Breast epithelium (tissue), 4 donors: ENCODE measurements at places on chromosomes 2 and 18. TPM values are rescaled to one million over a fixed set of nuclear protein-coding genes. Genes with fewer than 3 reads are reported as not detected.

Gene IL1A
- not detected for total RNA-seq

GRCh38 chr18:58015065-58015780 is 28.8 kb upstream of the NEDD4L start:
- DNase-seq = no peak

- DNase-seq = no peak
These were observed 134.8 kb downstream of the TCF4 start for GRCh38 chr18:55453186-55453585.

Gene SIX3
- total RNA-seq = not detected
